ENCODE measurements at places on chromosomes 4 and X.

- no peak for DNase-seq
These were observed 111.6 kb upstream of the NWD2 start for GRCh38 chr4:37132975-37133360.

DNA sequence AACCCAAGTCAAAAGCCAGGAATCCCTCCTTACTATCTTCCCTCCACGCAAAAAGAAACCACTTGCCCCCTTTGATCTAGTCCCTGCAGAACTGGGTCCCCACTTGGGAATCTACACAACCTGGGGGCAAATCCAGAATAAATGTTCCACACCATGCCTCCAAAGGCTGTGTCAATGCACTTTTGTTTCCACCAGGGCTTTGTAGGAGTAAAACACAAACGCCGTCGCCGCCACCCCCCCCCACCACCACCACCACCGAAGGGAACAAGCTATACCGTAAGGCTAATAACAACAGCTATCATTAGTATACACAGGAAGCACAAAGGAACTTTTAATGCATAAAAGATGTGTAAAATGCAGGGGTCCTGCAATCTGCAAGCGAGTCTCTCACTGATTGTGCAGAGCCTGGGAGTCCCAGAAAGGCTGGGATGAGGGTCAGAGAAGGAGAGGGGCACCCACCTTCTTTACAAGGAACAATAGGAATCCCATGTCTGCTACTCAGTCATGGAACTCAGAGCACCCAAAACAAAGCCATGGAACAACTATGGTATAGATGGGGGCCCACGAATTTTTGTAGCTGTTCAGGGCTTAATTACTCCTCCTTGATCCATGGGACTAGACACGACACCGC lies 13.2 kb downstream of the BCOR start:
- DNase-seq: no peak

GRCh38 chr4:159280442-159281172 lies 177.7 kb downstream of the RAPGEF2 start:
- no peak for DNase-seq

GRCh38 chr4:589219-589963 lies 13.3 kb upstream of the TMEM271 start:
- DNase-seq: no peak

- DNase-seq: peak; percentile 19
These were observed 19.2 kb downstream of the NALF2 start for GRCh38 chrX:69523314-69523713.

All from iPS-NIHi11 (cell line).